Left renal cortex interstitium (tissue), 4 donors: ENCODE measurements at places on chromosomes 5 and 9. TPM values are rescaled to one million over a fixed set of nuclear protein-coding genes. Genes with fewer than 3 reads are reported as not detected.
A peak's percentile ranks its signal among the peaks of the same experiment; 100 is the strongest.

GRCh38 chr5:25944786-25945185 lies 1093.6 kb downstream of the CDH9 start:
- DNase-seq = no peak

- DNase-seq = no peak
Measured at GRCh38 chr9:77028478-77028877, 9.0 kb downstream of the FOXB2 start.

DNA sequence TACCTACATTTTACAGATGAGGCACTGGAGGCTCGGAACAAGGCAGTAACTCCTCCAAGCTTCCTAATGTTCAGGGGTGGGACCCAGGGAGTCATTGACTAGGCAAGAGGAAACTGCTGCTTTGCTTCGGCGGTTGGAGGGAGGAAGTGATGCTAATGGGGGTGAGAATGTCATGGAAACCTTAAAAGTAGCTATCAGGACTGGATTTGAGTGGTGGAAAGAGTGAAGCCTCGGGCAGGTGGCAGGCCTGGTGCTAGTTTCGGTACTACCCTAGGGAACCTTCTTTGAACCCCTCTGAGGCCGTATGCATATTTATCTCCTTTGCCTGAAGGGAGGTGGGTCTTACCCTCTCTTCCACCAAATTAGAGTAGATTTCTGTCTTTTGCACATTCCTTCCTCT lies 1.6 kb downstream of the BSPRY start:
- DNase-seq = no peak

- DNase-seq = no peak
Measured at GRCh38 chr5:132655821-132656773, 1.9 kb upstream of the IL13 start.

DNA sequence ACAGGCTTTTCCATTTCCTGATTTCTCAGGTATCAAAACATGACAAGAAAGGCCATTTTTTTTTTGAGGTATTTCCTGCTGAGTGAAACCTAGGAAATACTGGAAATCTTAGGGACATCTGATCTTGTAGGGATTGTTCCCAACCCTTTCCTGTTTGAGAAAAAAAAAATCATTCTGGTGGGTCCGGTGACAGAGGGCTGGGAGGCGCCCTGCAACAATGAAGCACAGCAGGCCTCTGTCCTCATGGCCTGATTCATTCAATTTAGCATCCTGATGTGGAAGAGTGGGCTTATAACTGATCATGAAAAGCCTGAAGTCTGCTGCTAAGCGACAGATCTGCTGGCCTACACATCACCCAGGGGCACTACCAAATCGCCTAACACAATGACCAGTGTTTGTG lies 3.0 kb upstream of the C9orf153 start:
- no peak for DNase-seq

DNA sequence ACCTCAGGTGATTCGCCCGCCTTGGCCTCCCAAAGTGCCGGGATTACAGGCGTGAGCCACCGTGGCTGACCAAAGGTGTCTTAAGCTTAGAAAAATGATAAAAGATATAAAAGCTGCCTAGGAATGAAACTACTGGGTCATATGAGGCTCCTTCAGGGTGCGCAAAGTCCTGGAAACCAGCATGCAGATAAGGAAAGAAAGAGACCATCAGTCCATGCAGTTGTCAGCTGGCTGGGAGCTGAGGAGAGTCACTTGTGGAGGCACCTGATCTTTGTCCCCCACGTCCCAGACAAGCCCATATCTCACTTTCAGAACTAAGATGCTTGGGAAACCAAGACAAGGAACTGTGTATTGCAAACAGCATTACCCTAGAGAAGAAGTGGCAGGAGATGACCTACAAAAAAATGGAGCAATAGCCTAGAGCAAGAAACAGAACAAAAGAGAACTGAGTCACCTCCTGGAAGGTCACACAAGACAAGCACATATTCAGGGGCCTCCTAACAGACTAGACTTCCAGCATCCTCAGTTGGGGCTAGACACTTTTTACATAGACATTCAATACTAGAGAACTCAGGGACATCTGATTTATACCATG lies 2.8 kb upstream of the CCDC125 start:
- DNase-seq = no peak

DNA sequence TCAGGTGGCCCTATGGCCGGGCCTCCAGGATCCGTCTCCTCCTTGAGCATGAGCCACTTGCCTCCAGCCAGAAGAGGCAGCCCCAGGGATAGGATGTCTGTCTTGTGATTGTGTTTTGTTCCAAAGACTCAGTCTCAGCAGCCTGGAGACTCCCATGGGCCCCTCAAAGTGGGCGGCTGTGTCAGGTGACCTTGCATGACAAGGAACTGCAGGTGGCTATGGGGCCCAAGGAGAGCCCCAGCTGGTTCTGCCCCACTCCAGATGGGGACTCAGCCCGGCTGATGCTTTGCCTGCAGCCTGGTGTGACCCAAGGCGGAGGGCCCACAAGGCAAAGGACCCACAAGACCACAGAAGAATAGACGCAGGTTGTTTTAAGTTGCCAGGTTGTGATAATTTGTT lies 284.3 kb upstream of the IRX4 start:
- no peak for DNase-seq

- DNase-seq = no peak
Measured at GRCh38 chr5:80481019-80481893, 6.6 kb upstream of the FAM151B start.

DNA sequence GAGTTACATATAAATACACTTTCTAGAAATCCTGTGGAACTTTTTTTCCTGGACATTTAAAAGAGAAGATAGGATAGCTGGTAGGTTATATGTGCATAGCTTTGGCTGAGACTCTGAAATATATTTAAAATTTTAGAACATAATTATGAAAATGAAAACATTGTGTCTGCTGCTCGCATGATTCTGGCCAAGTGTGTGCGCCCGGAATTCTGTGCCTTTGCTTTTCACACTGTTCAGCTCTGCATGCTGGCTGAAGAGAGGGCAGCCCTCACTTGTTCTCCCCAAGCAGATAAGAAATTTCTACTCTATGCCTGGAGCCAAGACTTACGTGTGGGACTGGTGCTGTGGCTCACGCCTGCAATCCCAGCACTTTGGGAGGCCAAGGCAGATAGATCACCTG lies 153.9 kb downstream of the MED10 start:
- no peak for DNase-seq

- DNase-seq = no peak
Measured at GRCh38 chr9:119477197-119477596, 108.0 kb upstream of the BRINP1 start.

DNA sequence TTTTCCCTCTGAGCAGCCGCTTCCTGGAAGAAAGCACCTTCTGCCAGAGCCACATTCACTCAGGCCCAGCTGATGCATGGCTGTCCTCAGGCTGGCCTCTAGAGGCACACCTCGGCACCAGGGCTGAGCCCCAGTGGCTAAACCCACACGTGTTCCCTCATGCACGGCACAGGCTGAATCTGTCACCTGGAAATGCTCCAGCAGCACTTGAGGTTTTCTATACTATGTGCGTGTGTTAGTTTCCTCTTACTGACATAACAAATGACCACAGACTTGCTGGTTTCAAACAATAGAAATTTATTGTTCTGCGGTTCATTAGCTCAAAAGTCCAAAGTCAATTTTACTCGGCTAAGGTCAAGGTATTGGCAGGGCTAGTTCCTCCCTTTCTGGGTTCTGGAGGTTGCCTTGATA lies 141.4 kb downstream of the LRRC70 start:
- DNase-seq = no peak

DNA sequence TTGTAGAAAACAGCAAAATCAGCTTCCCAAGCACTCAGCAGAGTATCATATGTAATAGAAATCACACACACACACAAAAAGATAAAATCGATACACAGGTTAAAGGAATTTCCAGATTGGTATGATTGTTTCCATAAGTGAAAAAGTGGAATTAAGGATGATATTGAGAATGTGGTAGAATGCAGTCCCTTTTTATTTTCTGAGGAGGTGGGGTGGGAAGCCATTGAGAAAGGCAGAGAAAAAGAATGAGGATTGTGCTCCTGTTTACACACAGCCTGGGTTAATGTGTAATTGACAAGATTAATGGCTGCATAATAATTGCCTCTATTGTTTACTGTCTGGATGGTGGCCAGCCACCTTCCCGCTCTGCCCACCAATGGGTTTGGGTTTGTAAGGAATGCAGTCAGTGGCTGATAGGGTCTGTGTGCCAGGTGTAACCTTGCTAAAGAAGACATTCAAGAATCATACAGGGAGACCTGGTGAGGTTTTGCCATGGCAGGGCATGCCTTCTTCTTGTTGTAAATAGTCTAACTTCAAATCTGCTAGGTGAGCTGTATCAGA lies 177.2 kb upstream of the MAP3K1 start:
- DNase-seq = peak; percentile 79

DNA sequence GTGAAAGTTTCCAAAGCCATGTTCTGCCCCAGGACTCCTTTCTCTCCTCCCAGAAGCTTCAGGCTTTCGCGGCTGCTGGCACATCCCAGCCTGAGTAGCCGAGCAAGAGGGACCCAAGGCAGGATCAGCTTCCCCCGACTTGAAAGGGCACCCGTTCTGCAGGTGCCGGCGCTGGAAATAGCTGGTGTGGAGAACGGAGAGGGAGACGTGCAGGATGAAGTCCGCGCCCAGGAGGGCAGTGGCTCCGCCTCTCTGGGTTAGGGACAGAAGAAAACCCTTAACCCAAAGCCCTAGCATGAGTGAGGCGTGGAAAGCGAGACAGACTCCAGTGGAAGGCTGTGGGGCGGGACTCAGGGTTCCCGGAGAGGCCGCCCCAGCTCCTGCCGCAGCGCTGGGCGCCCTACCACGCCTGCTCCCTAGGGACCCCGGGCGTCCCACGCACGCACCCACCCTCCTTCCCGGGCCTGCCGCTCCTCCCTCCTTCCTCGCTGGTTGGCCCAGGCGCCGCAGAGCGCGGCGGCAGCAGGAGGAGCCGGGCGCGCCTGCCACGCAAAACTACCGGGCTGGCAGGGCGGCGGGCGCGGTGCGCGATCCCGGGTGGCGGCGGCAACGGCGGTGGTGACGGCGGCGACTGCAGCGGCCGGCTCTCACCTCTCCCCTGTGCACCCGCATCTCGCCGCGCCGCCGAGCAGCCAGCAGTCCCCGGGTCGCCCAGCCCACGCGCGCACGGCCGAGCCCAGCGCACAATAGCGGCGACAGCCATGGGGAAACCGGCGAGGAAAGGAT lies at the start of gene SLC1A1:
Gene SLC1A1, plus strand, starts transcription at position 550 of the 786 bp plus-strand sequence. Its CDS starts 212 bp downstream, at position 762.
- DNase-seq = no peak

GRCh38 chr9:70052768-70053167 lies 9.1 kb downstream of the MAMDC2 start:
- no peak for DNase-seq

DNA sequence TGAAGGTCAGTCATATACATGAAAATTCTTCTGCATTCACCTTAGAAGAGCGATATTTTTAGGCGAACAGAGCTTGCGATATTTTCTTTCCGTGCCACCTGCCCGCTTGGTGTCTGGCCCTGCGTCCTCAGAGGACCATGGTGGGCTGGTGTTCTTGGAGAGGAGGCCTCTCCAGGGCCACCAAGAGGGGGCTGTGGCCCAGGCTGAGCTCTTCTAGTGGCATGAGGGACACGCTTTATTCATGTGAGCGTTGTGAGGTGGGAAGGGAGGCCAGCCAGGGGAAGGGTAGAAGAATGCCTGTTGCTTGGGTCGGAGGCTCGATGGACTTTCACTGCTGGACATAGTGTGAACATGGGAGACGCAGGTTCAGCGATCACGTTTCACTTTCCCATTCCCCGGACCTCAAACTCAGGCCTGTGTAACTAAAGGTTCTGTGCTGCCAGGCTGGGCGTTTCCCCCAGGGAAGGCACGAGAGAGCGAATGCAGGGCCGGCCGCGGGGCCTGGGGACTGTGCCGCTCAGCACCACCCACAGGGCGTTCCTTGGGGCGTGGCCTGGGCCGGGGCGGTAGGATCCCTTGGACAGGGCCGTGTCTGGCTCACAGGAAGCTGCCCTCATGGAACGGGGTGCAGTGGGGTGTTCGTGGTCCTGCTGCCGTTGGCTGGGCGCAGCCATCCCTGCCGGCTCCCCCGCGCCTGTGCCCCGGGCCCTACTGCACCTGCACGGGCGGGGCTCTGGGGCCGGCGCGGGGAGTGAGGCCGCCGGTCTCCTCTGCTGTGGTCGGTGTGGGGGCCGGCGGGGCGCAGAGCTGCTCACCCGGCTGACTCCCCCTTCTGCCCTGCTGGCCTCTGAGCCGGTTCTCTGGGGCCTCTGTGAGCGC lies 40.7 kb upstream of the CLPTM1L start:
- DNase-seq = peak; percentile 36

SOX30 gene
- 0.39 TPM for polyA plus RNA-seq

PCDH12 gene
- 16.2 TPM for polyA plus RNA-seq
